ENCODE measurements at places on chromosomes 12 and 14.

- DNase-seq = no peak
Measured at GRCh38 chr12:68580911-68581310, 29.8 kb upstream of the RAP1B start.

DNA sequence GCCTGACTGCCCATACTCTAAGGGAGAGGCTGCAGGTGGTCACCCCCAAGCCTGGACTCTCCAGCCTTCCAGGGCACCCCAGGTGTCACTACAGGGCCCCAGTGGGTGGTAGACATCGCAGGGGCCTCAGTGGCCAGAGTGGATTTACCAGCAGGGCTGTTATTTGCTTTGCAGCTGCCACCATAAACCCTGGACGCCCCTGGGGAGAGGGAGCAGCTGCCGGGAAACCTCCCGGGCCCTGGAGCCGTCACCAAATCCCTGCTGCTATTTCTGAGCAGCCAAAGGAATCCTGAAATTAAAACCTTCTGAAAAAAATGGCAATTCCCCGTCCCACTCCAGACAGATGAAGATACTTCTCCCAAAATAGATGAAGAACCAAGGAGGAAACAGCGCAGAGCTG is 13.9 kb downstream of the TMEM119 start:
- no peak for DNase-seq

DNA sequence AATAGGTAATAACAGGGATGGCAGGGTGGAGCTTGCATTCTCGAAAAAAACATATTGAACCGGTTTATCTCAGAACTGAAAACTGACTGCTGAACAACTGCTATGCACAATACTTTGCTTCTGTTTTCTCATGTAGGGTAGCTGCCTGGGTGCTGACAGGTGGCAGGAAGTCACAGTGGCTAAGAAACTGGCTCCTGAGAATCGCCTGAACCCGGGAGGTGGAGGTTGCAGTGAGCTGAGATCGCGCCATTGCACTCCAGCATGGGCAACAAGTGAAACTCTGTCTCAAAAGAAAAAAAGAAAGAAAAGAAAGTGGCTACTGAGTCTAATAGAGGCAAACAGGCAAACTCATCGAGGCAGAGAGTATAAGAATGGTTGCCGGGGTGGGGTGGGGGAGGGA is 113.1 kb downstream of the CCDC60 start:
- no peak for DNase-seq

- DNase-seq = no peak
Measured at GRCh38 chr14:34650786-34651584, 21.0 kb upstream of the SNX6 start.

- no peak for DNase-seq
Measured at GRCh38 chr12:107347261-107347660, 253.9 kb upstream of the CRY1 start.

GRCh38 chr12:124213666-124214347 is 81.1 kb upstream of the RFLNA start:
- no peak for DNase-seq

All from stimulated activated naive B cell treated with anti-CD40 and anti-IgM and Interleukin-4, amounts not matched to agents 10 μg/mL and 1 μg/mL and 100 μg/mL, for 72 hours (primary cell).